ENCODE measurements at places on chromosomes 12 and 14.

- DNase-seq = no peak
These were observed 39.7 kb upstream of the GZMB start for GRCh38 chr14:24673534-24674203.

- DNase-seq = no peak
These were observed 74.5 kb upstream of the ATF1 start for GRCh38 chr12:50689437-50689836.

DNA sequence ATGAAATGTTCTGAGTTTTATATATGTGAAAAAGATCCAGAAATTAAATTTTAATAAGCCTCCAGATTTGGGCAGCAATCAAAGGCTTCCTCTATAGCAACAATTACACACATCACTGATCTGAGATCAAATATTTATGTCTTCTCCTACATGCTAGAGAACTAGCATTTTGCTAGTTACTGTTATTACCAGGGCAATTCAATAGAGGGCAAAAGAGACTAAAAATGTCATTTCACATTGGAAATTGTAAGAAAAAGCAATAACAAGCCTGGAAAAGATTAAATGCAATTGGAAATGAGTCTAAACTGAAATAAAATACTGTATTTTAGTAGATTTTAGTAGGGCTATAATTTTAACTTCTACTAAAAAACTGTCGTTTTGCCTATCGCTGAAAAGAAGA lies 32.6 kb upstream of the ANO6 start:
- DNase-seq = no peak

- DNase-seq = no peak
These were observed at the start of gene RFLNA for GRCh38 chr12:124294780-124295341. TSS of gene RFLNA (plus strand) at chr12:124295093. CDS start at chr12:124295430, 337 bp downstream.

GRCh38 chr14:92264195-92264594 lies 58.8 kb upstream of the SLC24A4 start:
- no peak for DNase-seq

DNA sequence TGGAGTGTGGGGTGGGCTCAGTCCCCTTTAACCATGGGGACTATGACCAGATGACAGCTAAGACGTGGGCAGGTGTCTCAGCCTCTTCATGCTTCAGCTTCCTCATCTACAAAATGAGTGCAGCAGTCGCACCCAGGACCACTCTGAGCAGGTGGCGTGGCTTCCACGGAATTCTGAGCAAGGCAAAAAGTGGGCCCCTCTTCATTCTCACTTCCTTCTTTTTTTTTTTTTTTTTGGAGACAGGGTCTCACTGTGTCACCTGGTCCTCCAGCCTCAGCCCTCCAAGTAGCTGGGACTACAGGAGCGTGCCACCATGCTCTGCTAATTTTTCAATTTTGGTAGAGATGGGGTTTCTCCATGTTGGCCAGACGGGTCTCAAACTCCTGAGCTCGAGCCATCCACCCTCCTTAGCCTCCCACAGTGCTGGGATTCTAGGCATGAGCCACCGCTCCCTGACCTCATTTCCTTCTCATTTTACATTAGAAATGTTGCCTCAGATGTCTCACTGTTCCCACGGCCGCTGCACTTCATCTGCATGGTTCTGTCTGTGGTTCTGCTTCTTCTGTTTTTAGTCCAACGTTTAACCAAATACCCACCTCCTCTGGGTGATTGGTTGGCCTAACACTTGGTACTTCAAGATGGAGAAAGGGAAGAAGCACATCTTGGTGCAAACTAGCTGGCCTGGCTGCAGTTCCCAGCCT lies 41.3 kb upstream of the BCL7A start:
- no peak for DNase-seq

GRCh38 chr12:67069451-67070306 lies 199.5 kb upstream of the CAND1 start:
- DNase-seq = peak; percentile 42

DNA sequence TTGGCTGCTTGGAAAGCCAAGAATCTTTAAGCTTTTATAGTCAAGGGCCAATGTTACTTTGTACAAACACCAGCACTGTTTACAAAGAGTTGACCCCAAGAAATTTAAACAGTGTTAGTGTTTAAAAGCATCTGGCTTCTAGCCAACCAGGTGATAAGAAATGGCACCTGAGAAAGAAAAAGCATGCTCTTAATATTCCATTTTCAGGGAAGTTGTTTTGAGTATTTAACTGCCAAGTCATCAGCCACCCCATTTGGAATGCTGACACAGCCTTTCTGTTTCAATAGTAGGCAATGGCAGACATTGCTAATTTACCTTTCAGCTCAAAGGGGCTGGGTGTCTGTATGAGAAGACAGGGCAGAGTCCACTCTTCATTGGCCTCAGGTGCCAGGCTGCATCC lies 3.7 kb upstream of the SLC35F4 start:
- no peak for DNase-seq

- DNase-seq = no peak
These were observed 13.1 kb downstream of the AKAP6 start for GRCh38 chr14:32341947-32342846.

GRCh38 chr12:123109319-123109772 lies 41.5 kb downstream of the PITPNM2 start:
- DNase-seq = no peak

- peak; percentile 15 for DNase-seq
These were observed 465.2 kb downstream of the PCNX1 start for GRCh38 chr14:71372411-71372838.

DNA sequence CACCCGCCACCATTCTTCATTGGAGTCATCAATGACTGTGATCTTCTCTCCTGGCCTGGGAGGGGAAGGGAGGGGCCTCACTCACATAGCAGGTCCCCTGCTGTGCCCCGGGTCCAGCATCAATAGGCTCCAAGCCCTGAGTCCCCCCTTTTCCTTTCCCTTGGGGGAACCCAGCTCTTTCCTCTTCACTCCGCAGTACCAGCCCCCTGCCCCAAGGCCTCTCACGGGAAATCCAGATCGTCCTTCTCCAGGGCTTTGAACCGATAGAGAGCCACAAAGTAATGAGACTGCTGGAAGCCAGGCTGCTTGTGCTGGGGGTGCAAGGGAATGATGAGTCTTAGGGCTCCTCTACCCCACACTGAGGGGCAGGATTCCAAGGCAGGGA lies 6.7 kb downstream of the STAC3 start:
- no peak for DNase-seq

DNA sequence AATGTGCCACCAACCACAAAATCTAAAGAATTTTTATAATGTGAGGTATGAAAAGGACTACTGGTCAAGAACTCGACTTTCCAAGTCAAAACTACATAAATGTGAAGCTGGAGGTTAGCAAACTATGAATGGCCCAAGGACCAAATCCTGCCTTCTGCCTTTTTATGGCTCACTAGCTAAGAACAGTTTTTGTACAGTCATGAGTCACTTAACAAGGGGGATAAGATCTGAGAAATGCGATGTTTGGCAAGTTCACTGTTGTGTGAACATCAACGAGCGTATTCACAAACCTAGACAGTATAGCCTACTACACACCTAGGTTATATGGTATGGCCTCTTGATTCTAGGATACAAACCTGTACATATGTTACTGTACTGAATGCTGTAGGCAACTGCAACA lies 28.2 kb downstream of the FERMT2 start:
- no peak for DNase-seq

GRCh38 chr14:93496856-93497741 lies 66.4 kb downstream of the UNC79 start:
- no peak for DNase-seq

- peak; percentile 25 for DNase-seq
These were observed 27.1 kb downstream of the PRKAB1 start for GRCh38 chr12:119695034-119695433.

GRCh38 chr12:109753054-109753401 lies 39.4 kb downstream of the FAM222A start:
- no peak for DNase-seq

DNA sequence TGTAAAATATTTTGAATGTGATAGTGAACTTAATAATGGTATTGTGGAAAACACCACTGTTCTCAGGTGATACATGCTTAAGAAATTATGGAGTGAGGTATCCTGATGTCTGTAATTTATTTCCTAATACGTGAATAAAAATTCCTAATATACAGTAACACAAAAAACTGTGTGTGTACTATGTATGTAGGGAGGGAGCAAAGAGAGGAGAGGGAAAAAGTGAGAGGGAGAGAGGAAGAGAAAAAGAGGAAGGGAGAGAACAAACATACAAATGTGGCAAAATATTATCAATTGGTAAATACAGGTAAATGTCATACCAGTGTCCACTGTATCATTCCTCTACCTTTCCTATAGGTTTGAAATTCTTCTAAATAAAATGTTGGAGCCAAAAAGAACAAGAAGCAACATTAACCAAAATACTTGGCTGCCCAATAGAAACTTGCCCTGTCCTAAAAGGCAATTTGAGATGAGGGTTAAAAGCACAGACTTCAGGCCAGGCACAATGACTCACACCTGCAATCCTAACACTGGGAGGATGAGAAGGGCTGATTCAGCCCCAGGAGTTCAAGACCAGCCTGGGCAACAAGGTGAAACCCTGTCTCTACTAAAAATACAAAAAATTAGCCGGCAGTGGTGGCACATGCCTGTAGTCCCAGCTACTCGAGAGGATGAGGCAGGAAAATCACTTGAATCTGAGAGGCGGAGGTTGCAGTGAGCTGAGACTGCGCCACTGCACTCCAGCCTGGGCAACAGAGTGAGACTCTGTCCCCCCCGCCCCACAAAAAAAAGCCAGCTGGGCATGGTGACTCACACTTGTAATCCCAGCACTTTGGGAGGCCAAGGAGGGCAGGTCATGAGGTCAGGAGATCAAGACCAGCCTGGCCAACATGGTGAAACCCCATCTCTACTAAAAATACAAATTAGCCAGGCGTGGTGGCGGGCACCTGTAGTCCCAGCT lies 14.5 kb downstream of the R3HDM2 start:
- no peak for DNase-seq

- no peak for DNase-seq
These were observed 50.9 kb upstream of the CCT2 start for GRCh38 chr12:69534389-69534822.

GRCh38 chr12:43060742-43061141 lies 471.2 kb upstream of the PRICKLE1 start:
- DNase-seq = no peak

- DNase-seq = no peak
These were observed 507 bp downstream of the AQP5 start for GRCh38 chr12:49961993-49962764.

DNA sequence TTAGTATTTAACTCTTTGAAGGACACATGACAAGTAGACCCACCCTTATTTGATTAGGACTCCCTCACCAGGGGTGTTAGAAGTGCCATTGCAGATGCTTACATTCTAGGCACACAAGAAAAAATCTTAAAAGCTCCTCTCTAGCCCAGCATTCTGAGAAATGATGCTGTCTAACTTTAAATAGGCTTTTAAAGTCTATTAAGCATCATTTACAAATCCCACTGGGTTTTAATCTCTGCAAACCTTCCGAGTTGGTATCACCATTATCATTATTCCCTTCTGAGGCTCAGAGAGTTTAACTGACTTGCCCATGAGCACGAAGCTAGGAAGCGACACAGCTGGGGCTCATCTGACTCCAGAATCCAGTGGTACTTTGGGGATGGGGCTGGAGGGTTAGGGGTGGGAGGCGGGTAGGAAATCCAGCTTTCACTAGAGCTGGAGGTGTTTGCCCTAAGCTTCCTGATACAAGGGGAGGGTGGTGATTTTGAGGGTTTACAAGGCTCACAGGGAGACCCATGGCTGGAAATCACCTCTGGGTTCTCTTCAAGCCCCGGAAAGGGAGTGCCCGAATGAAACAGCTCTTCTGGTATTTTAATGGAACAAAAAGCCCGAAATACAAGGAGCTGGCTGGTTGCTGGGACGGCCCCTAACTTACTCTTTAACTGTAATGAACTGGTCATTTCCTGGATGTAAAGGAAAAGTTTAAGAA lies 109.2 kb upstream of the FUT8 start:
- DNase-seq = no peak

GRCh38 chr14:96272777-96273473 lies 16.9 kb downstream of the BDKRB1 start:
- DNase-seq = no peak

GRCh38 chr12:55194382-55194781 lies 26.4 kb upstream of the OR10A7 start:
- no peak for DNase-seq

DNA sequence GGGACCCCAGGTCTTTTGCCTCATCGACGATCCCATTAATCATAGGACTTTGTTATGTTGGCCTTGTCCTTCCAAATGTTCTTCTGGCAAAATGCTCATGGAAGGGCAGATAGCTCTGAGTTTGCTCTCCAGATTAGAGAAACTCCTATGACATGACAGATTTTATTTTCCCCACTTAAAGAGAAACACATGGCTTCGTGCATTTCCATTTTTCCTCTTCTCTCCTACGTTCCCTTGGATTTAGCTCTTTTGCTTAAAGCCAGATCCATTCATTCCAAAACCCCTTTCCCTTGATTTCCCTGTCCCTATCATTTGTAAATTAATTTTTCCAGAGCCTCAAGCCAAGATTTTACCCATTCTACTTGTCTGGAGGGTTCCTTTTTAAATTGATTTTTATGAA lies 2.9 kb downstream of the PRIMA1 start:
- DNase-seq = no peak

- no peak for DNase-seq
These were observed 160.5 kb downstream of the PIK3C2G start for GRCh38 chr12:18421867-18422266.

- DNase-seq = no peak
These were observed 25.5 kb upstream of the P2RX4 start for GRCh38 chr12:121184425-121184824.

- DNase-seq = no peak
These were observed 6.0 kb downstream of the CCDC85C start for GRCh38 chr14:99597911-99598600.

GRCh38 chr14:40098468-40098867 lies 666.2 kb upstream of the FBXO33 start:
- no peak for DNase-seq

- DNase-seq = no peak
These were observed 36.5 kb downstream of the CACNA2D4 start for GRCh38 chr12:1881936-1882335.
